Subcutaneous adipose tissue (tissue), 4 donors: ENCODE measurements at places on chromosomes 13 and 19. TPM values are rescaled to one million over a fixed set of nuclear protein-coding genes. Genes with fewer than 3 reads are reported as not detected.

The CLDND2 gene
- not detected for total RNA-seq

The IGFL3 gene
- total RNA-seq: not detected

The SULT2A1 gene
- total RNA-seq: not detected

The ZNF260 gene
- 8.8 TPM for total RNA-seq

The RNF225 gene
- not detected for total RNA-seq

The BRCA2 gene
- total RNA-seq: 1.3 TPM
